ENCODE measurements at places on chromosomes 1 and 21.

GRCh38 chr1:232851532-232851931, 46.3 kb downstream of the MAP10 start:
- no peak for DNase-seq

DNA sequence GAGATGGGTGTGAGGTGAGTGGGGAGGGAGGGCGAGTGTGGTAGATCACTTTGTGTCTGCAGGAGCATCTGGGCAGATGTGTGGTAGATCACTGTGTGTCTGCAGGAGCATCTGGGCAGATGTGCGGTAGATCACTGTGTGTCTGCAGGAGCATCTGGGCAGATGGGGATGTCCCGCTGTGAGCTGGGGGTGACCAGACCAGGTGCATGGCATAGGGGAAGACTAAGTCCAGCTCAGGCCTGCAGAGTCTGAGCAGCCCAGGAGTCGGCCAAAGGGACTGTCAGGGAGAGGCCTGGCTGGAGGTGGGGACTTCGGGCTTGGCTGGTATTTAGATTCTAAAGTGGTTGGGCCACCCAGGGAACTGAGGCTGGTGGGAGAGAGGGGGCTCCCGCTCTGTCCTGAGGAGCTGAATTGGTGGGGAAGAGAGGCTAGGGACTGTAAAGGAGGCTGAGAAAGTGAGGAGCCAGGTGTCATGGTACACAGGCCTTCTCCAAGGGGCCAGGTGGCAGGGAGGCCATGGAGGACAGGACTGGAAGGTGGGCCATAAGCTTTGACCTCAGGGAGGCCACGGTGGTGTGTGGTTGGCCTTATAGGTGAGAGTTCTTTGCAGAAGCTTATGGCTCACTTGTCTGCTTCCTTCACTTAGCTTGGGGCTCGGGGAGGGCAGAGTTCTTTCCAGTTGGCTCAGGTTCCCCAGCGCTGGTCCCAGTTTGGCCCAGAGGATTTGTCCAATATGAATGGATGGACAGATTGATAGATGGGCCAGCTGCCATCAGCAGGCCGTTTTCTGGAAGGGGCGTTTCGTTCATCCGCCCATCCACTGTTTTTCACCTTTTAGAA, 15.6 kb downstream of the ZNF362 start:
- no peak for DNase-seq

DNA sequence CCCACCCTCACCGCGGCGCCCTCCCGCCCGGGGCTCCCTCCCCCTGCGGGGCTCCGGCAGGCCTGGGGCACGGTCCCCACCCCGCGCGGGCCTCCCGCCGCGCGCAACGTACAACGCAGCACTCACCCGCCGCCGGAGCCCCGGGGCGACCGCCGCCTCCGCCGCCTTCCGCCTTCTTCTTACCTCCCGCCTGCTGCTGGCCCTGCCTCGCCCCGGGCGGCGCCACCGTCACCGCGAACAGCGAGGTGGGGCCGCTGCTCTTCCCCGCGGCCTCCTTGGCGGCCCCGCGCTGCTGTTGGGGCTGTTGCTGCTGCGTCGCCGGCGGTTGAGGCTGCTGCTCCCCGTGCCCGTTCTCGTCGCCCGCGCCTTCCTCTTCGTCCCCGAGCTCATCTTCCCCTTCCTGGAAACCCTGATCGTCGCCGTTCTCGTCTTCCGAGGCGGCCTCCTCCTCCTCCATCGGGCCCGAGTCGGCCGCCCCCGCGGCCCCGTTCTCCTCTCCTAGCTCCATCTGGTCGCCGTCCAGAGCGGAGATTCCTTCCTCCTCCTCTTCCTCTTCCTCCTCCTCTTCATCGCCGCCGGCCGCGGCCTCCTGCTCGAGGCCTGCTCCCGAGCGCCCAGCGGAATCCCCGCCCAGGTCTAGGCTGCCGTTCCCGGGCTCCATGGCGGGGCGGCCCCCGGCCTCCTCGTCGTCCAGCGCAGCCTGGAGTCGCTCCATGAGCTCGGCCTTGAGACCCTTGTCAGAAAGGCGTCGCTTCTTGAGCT, 671 bp downstream of the HNRNPU start:
- DNase-seq = peak; percentile 11

GRCh38 chr1:90393025-90393424, 324.1 kb downstream of the BARHL2 start:
- DNase-seq = no peak

DNA sequence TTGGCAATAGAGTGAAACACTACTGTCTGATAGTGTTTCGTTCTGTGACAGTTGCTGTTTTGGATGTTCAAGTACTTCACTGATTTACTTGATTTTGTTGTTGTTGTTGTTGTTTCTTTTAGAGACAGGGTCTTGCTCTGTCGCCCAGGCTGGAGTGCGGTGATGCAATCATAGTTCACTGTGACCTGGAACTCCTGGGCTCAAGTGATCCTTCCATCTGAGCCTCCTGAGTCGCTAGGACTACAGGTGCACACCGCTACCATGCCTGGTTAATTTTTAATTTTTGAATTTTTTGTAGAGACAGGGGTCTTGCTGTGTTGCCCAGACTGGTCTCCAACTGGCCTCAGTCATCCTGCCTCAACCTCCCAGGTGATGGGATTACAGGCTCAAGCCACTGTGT, 2.3 kb downstream of the ATF6 start:
- no peak for DNase-seq

DNA sequence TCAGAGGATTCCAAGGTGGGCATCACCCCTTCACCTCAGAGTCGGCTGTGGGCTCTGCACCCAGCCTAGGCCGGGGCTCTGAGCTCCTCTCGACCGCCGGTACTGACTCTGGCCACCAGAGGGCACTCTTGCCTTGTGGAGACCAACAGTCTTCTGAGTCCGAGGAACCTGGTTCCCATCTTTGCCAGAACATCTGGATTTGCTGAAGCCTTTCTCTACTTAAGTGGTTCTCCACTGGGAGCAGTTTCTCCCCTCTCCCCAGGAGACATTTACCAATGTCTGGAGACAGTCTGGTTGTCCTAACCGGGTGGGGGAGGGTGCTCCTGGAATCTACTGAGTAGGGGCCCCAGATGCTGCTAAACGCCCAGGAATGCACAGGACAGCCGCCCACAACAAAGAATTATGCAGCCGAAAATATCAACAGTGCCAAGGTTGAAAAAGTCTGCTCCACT, 9.4 kb downstream of the ETV3L start:
- DNase-seq = peak; percentile 83

GRCh38 chr1:200906491-200906890, 11.8 kb downstream of the INAVA start:
- DNase-seq = no peak

- DNase-seq = no peak
Measured at GRCh38 chr1:240602189-240602588, 9.8 kb downstream of the GREM2 start.

DNA sequence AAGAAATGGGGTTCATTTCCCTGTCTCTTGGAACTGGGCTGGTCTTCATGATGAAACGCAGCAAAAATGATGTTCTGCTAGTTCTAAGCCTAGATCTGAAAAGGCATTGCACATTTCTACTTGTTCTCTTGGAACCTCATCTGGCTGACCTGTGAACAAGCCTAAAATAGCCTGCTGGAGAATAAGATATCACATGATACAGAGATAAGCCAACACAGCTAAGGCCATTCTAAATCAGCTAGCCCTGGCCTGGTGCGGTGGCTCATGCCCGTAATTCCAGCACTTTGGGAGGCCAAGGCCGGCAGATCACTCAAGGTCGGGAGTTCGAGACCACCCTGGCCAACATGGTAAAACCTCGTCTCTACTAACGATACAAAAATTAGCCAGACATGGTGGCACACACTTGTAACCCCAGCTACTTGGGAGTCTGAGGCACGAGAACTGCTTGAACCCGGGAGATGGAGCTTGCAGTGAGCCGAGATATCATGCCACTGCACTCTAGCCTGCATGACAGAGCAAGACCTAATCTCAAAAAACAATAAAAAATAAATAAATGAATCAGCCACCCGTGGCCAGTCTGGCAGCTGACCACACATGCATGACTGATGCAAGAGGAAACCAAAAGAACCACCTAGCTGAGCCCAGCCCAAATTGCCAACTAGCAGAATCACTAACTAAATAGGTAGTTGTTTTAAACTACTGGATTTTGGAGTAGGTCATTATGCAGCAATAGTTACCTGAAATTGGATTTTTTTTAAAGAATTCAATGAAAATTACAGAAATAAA, 18.0 kb downstream of the CD244 start:
- no peak for DNase-seq

Data from stimulated activated CD4-positive, alpha-beta T cell treated with anti-CD3 and anti-CD28 coated beads, Interleukin-1b, Interleukin-23, amount 100 ng/mL, for 24 hours (primary cell).